GM23248 (cell line): ENCODE measurements at places on chromosomes 11 and 22.
A peak's percentile ranks its signal among the peaks of the same experiment; 100 is the strongest.

DNA sequence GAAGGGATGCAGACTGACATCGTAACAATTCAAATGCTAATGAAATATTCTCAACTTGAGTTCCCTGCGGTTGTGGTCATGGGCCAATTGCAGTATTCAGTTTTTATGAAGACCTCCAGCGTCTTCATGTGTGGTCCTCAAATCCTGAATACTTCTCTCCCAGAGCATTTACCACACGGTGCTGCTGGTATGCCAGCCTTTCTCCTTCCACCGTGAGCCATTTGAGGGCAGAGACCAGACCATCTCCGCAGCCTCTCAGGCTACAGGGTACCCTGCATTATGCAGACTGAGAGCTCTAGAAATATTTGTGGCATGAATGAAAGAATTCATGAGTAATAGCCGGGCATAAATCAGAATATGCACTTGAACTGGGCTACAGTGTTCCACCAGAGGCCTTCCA is 289.7 kb downstream of the ST3GAL4 start:
- DNase-seq = peak; percentile 50

- DNase-seq = peak; percentile 99
These were observed 22.7 kb downstream of the EFCAB6 start for GRCh38 chr22:43789452-43789851.

GRCh38 chr11:113162592-113162962 is 151.8 kb upstream of the TTC12 start:
- DNase-seq = no peak

DNA sequence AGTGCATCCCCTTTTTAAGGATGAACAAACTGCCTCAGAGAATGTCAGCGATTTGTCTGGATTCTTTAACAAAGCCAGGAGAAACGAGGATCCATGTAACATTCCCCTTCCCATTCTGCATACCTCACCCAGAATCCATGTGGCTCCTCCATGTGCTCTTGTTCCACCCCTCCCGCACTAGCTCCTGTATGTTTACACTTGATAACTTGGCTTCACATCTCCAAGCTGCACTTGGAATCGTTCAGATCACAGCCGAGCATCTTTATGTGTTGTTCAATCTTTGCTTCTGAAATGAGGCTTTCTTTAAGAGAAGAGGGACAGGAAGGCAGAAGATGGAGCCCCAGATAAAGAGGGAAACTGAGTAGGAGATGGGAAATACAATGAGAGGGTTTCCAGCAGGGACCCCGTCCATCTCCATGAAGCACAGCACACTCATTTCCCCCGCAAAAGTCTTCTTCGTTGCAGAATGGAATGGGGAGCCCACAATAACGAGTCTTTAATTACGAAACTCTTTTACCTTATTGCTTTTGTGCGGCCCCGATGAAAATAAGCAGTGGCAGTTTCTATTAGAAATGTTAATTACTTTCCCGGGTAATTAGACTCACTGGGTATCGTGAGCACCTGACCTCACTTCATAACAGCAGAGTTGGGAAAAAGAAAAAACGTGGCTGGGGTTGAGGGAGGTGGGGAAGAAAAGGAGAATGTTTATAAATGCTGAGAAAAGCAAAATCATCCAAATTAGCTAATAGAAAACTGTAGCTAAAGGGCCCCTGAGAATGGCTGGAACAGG is 96.8 kb upstream of the ISX start:
- no peak for DNase-seq

GRCh38 chr11:72139500-72139899 is 4.0 kb downstream of the FOLR3 start:
- no peak for DNase-seq

DNA sequence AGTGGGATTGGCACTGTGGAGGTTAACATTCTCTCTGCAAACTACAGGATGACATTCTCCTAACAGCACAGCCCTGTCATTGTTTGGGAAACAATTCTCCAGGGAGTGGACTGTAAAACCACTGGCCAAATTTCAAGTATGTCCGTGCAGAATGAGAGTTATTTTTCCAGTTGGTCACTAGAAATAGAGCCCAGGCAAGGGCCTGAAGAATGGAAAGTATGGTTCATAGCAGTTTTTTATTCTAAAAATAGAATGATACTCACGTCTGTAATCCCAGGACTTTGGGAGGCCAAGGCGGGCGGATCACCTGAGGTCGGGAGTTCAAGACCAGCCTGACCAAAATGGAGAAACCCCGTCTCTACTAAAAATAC is 39.0 kb upstream of the CD44 start:
- peak; percentile 98 for DNase-seq
